ENCODE measurements at places on chromosomes 13 and 19. TPM values are rescaled to one million over a fixed set of nuclear protein-coding genes. Genes with fewer than 3 reads are reported as not detected.

CEACAM8 gene
- not detected for total RNA-seq

CCNA1 gene
- total RNA-seq: 0.26 TPM

SIGLEC10 gene
- not detected for total RNA-seq

CDC42EP5 gene
- total RNA-seq: 23.9 TPM

DZIP1 gene
- total RNA-seq: 30.0 TPM

LGI4 gene
- total RNA-seq: 0.06 TPM

ITPKC gene
- total RNA-seq: 10.4 TPM

MAST3 gene
- 4.5 TPM for total RNA-seq

LILRB3 gene
- total RNA-seq: not detected
